Body of pancreas (tissue), 4 donors: ENCODE measurements at places on chromosomes 16 and 17. TPM values are rescaled to one million over a fixed set of nuclear protein-coding genes. Genes with fewer than 3 reads are reported as not detected.

DNA sequence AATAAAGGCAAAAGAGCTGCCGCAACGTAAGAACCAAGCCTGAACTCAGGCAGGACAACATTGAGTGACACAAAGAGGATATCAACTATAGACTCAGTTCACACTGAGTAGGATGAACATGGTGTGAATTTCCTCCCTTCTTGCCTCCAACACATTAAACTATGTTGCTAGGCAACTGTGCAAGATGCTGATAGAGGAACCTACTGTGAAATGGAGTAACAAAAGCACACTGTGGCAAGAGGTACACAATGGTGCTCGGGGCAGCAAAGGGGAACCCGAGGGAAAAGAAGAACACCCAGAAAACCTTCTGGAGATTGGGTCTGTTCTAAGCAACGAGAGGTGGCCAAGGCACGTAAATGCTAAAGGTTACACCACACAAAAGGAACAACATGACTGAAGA lies 34.1 kb downstream of the GRB2 start:
- no peak overlapping the region for H3K27ac ChIP-seq
- H3K27me3 ChIP-seq, result no peaks in the 10 kb centered on the region

CCT6B gene
- total RNA-seq, result 1.8 TPM

NPIPA5 gene
- total RNA-seq, result 13.2 TPM

DNA sequence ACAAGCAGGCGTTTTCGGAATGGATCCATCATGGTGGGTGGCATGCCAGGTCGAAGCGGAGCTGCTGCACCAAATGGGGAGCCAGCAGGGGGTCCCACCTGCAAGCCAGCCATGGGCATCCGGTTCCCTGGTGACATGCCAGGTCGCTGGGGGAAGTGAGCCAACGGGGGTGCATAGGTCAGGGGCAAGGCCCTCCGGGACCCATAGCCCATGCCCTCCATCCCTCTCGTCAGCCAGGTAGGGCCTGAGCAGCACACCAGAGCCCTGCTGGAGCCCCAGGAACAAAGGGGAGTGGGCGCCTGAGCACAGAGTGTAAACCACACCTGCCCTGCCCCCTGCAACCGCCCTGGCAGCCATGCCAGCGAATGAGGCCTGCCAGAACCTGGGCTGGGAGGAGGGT lies 5.0 kb downstream of the SMARCD2 start:
- peaks cover 60% of the 10 kb centered on the region for H3K4me1 ChIP-seq
- peaks cover 11% of the 10 kb centered on the region for H3K36me3 ChIP-seq
- H3K27me3 ChIP-seq, result no peaks in the 10 kb centered on the region
- peak overlapping the region; percentile 87 for H3K27ac ChIP-seq
- no peak for DNase-seq

- H3K27me3 ChIP-seq, result no peaks in the 10 kb centered on the region
- no peaks in the 10 kb centered on the region for H3K36me3 ChIP-seq
- H3K27ac ChIP-seq, result no peak overlapping the region
- no peak overlapping the region for H3K4me3 ChIP-seq
- H3K4me1 ChIP-seq, result peaks cover 38% of the 10 kb centered on the region
- no peak for DNase-seq
These were observed 1.7 kb downstream of the TUBG2 start for GRCh38 chr17:42660692-42661345.

GRCh38 chr17:48483471-48484131 lies 47.2 kb downstream of the HOXB1 start:
- no peaks in the 10 kb centered on the region for H3K4me1 ChIP-seq
- DNase-seq, result no peak
- no peak overlapping the region for H3K27ac ChIP-seq
- no peak overlapping the region for H3K4me3 ChIP-seq
- no peaks in the 10 kb centered on the region for H3K27me3 ChIP-seq

GRCh38 chr17:12067485-12067884 lies 46.8 kb downstream of the MAP2K4 start:
- no peak overlapping the region for H3K27ac ChIP-seq
- no peak overlapping the region for H3K4me3 ChIP-seq
- no peaks in the 10 kb centered on the region for H3K27me3 ChIP-seq
- no peak for DNase-seq
- no peaks in the 10 kb centered on the region for H3K36me3 ChIP-seq
- no peaks in the 10 kb centered on the region for H3K4me1 ChIP-seq
